Hematopoietic multipotent progenitor cell (in vitro differentiated cells): ENCODE measurements at places on chromosomes 7 and 10.
A peak's percentile ranks its signal among the peaks of the same experiment; 100 is the strongest.

DNA sequence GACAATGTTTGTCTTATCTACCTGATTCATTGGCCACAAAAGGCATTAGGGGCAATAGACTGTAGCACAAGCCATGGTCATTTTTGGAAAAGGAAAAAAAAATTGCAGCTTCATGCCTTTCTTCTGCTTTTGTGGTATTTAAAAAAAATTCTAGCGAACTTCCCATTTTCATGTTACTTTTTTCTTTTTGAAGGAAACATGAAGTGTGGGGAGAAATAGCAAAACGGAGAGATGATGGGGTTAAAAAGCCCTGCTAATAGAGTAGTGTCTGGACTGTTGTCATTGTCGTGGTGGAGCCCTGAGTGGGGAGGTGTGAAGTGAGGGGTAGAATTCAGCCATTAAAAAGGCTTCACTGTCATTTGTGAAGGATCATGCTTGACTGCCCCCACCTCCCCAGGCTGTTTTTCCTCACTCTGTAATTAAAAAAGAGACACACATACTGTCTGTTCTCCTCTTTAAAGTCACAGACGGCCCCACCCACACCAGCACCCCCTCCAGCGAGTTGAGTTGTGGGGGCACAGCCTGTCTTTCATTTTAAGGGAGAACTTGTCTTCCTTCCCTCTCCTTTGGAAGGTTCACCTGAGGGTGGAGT is 272.4 kb downstream of the CREB5 start:
- peak; percentile 80 for DNase-seq

- no peak for DNase-seq
Observed at GRCh38 chr7:2040893-2041270, 191.9 kb downstream of the MAD1L1 start.

DNA sequence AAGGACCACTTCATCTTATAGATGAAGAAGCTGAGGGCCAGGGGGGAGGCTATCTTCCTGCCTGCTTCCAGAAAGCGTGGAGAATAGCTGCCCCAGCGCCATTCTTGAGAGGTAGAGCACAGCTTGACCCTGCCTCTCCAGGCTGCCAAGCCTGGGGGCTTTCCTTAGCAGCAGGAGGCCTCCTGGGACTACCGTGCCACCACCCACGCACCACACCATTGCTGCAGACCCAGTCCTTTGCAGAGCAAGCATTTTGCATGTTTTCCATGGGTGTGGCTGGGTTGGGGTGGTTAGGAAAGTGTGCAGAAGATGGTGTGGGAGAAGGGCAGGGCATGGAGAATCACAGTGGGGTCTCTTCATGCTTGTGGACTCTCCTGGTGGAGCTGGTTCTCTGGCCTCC is 64.9 kb downstream of the TBXAS1 start:
- DNase-seq = no peak

- no peak for DNase-seq
Observed at GRCh38 chr7:13949939-13950338, 39.5 kb downstream of the ETV1 start.

- no peak for DNase-seq
Observed at GRCh38 chr7:129205126-129205818, 16.8 kb downstream of the SMO start.

- DNase-seq = no peak
Observed at GRCh38 chr10:101837748-101838147, 5.9 kb downstream of the KCNIP2 start.

GRCh38 chr7:71504697-71505441 is 372.9 kb downstream of the GALNT17 start:
- no peak for DNase-seq

DNA sequence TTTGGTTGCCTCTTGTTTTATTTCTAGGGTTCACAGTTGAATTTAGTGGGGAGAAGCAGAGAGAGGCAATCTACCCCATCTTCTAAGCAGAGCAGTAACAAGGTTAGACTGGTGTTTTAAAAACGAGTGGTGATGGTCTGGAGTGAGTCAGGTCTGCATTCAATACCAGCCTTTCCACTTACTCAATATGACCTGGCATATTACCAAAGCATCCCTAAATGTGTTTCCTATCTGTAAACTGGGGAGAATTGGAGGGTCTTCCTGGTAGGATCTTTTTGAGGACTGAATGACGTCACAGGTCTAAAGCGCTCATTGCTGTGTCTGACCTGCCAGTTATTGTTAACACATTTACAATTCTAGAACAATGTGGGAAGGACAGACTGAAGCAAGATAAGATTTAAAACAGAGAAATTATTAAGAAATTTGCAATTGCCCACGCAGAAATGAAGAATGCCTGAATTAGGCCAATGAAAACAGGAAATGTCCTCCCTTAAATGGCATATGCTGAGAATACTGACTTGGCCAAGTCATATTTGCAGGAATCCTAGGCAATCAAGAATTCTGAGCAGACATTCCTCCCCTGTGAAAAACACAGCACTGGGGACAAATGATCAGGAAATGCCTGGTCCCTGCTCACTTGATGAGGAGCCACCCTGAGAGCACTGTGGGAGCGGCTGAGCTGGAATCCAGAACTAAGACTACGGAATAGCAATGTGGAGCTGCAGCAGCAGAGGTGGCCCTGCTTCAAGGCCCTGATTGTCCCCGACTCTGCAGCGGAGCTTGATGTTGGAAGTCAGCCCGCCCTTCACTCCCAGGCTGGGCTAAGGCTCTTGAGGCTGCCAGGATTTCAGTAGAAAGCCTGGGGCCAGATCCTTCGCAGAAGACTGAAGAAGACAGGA is 184.5 kb upstream of the CXCL12 start:
- DNase-seq = no peak
